ENCODE measurements at places on chromosomes 13 and 19.

DNA sequence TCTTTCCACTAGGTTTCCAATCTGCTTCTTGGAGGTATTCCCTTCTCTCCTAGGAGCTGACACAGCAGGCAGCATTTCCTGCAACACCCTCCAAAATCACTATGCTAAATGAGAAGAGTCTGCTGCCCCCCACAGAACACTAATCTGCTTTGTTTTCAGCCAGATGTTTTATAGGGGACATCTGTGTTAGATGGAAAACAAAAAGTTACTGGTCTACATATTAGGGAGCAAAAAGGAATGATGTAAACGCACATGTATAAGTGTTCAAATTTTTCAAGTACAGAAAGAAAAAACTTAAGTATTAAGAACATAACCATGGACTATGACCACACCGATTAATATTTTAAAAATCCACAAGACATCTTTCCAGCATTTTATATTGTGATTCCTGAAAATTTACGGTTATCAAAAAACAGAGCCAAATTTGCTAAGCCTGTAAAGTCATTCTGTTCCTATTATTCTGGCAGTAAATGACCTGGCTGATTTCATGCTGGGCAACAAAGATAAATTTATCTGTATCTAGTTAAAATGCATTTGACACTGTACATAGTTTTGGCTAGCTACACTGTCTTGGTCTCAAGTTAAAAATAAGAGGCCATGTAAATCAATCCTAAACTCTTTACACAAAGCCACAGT, 63.3 kb downstream of the DCLK1 start:
- no peak for DNase-seq

DNA sequence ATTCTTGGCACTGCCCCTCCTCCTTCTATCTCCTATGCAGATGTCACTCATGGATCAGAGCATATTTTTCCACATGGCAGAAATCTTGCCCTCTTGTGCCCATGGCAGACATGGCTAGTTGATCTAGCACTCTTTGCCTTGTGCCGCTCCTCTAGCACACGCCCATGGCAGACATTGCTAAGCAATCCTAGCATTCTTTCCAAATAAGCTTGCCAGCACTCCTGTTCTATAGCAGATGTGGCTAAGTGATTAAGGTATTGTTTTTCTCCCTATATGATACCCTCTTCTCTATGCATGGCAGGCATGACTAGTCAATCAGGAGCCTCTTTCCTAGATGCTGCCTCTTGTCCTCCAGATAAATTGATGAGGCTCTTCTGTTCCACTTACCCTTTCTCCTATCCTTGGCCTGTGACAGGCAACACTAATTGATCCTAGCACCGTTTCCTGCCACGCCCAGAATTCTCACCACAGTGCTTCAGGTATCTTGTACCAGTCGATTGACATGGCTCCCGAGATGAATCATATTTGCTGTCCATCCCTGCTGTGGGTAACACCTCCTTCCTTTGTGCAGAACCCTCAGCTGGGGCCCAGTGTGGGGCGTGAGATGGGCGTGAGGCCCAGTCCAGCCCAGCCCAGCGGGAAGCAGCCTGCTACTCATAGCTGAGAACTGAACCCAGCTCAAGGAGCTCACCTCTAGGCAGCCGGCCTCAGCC, 26.9 kb downstream of the TMED1 start:
- DNase-seq, result no peak

DNA sequence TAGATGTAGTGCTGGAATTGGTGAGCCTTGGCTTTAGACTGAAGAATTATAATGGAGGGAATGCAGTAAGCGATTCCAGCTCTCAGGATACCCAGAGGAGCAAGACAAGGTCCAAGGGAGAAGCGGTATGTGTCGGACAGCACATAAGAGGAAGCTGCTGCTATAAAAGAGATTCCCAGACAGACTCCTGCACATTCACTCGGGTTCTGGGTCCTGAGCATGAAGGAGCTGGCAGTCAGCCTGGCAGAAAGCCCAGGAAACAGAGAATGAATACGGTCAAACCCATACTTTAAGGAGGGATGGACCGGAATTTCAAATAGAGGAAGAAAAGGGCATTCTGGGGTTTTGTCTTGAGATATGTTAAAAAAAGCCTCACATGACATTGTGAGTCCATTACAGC, 308.3 kb downstream of the DNAJC15 start:
- no peak for DNase-seq

DNA sequence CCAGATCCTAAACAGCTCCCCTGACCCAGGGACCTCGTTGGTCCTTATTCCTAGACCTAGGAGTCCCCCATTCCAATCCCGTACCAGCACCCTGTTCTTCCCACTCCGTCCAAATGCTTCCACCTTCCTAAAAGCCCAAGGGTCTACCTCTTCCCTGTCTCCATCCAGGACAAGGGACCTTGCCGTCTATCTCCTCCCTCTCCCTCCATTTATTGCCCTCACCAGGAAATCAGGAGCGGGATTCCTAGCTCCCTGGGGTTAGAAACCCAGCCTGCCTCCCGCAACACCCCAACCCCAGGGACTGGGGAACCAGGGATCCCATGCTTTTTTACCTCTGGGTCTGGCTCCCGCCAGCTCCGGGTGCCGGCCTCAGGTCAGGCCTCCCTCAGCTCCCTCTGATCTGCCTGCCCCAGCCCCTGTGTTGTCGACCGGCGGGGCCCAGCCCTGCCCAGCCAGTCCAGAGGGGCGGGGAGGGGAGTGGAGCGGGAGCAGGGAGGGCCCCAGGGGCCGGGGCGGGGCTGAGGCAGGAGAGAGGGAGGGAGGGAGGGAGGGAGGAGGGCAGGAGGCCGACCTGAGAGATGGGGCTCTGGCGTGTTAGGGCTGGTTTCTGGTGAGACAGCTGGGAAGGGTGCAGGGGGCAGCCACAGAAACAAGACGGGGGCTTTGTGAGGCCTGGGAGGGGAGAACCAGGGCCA, at the start of gene B3GNT8:
TSS of gene B3GNT8 (minus strand) at position 423 of the 695 bp plus-strand sequence. CDS start 596 bp downstream, outside the sequence.
- DNase-seq, result no peak

DNA sequence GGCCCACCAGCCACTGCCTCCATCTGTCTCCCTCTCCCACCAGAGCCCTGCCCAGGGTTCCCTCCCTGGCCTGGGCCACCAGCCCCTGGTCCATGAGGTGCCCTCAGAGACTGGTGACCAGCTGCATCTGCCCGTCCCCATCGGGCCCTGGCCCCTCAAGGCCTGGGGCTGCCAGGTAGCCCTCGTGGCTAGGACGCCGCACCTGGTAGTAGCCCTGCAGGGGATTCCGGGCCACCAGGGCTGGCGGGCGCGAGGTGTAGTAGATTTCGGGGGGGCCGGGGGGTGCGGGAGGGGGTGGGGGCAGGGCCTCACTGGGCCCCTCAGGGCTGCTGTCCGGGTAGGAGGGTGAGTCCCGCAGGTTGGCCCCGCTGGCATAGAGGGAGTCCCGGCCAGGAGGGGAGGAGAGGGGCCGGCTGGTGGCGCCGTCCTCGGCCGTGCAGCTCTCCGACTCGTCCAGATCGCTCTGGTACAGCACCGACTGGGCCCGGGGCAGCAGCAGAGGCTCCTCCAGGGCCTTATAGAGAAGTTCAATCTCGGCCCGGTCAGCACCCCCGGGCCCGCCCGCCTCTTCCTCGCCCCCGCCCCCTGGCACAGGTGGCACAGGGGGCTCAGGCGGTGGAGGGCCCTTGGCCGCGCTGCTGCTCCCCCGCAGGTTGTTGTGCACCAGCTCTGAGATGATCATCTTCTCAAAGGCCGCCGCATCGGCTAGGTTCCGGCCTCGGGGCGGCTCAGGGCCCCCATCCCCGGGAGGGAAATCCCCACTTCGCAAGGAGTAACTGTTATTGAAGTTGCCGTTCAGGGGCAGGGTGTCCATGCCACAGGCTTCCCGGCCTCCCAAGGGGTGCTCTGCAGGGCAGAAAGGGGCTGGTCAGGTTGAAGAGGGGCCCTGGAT, 14.6 kb upstream of the ASF1B start:
- no peak for DNase-seq

- DNase-seq, result no peak
Observed at GRCh38 chr13:47433461-47434005, 536.7 kb upstream of the HTR2A start.

DNA sequence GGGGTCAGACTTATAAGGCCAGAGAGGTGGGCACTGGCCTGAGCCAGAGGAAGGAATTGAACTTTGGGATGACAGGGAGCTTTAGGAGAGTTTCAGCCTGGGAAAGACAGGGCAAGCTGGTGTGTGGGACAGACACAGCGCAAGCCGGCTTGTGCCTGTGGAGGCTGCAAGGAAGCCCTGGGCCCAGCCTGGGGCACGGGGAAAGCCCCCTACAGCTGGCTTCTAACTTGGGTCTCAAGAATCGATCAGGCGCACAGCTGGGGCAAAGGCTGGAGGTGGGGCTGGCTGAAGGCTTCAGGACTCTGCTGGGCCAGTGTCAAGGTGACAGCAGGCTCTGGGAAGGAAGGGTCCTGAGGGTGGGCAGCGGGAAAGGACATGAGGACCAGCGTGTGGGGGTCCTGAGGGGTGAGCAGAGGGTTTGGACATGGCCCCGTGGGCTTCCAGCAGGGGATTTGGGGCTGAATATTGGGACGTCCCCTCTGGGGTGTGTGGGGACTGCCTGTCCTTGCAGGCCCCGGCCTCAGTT, 3.0 kb downstream of the PTOV1 start:
- no peak for DNase-seq

DNA sequence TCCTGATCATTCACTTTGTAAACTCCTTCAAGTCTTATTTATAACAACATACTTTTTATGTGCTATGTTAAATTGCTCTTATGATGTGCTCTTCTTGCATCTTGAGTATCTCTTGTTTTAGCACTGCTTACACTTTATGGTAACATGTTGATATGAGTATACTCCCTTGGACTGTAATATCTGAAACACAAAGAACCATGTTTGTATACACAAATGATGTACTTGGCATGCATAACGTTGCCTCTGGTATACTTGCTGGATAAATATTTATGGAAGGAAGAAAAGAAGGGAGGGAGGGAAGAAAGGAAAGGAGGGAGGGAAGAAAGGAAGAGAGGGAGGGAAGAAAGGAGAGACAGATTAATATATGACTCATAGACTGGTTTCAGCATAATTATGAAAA, 333.2 kb downstream of the PCDH9 start:
- DNase-seq, result no peak

DNA sequence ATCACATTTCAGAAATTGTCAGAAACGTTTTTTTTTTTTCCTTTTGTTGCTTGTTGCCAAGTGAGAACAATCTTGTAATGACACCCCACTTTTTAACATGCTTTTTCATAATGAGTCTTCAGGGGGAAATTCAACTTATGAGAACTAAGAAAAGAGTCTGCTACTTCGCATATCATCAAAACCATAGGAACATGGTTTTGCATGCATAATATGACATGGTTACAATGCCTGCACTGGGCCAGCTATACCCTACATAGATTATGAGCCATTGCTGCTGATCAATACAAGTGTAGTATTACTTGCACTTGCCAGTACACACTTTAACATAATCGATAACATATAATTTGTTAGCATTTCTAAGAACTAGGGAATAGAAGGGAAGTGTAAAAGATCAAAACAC, 191.0 kb upstream of the NBEA start:
- no peak for DNase-seq

DNA sequence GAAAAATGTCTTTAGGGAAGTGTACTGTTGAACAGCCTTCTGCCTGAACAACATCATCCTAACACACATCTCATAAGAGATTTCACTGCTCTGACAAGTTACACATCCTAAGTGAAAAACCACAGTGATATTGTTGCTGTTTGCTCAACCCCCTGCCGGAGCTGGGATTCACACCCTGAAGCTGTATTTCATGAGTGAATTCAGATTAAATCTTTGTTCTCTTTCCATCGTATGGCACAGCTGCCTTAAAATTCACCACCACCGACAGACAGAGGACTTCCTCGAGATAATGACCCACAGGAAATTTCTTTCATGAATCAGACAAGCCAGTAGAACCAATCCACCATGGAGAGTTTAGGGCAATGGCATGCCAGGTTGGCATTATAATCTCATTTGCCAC, 280.8 kb downstream of the DCT start:
- DNase-seq, result no peak

DNA sequence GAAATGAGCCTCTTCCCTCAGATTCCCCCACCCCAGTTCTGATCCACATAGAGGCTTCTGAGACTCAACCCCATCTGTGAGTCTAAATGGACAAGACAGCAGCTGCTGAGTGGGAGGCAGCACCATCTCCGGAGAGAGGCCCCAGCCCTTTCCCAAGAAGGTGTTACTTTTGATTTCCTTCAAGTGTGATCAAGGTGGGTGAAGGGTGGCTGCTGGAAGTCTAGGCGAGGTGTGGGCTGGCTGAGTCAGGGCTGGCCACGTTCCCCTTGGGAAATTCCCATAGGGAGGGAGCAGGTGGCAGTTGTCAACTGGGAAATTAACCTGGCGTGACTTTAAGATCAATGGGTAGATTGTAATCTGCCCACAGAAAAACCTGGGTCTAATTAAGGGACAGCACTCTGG, 148.0 kb downstream of the FOXO1 start:
- no peak for DNase-seq

DNA sequence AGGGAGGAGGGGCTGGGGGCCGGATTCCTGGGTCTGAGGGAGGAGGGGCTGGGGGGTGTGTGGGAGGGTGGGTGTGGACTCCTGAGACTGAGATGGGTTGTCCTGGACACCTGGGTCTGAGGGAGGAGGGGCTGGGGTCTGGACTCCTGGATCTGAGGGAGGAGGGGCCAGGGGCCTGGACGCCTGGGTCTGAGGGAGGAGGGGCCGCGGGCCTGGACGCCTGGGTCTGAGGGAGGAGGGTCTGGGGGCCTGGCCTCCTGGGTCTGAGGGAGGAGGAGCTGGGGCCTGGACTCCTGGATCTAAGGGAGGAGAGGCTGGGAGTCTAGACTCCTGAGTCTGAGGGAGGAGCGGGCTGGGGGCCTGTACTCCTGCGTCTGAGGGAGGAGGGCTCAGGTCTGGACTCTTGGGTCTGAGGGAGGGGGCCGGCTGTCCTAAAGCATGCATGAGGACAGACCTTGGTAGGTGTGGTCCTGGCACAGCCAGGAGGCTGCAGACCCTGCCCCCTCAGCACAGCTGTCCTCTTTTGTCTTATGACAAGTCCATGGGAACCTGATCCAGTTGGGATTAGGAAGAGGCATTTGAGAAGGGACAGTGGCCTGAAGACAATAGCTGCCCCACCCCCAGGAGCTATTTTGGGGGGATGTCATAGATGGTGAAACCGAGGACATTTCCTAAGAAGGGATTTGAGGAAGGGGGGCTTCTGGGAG, 1.3 kb downstream of the TNNT1 start:
- DNase-seq, result no peak

DNA sequence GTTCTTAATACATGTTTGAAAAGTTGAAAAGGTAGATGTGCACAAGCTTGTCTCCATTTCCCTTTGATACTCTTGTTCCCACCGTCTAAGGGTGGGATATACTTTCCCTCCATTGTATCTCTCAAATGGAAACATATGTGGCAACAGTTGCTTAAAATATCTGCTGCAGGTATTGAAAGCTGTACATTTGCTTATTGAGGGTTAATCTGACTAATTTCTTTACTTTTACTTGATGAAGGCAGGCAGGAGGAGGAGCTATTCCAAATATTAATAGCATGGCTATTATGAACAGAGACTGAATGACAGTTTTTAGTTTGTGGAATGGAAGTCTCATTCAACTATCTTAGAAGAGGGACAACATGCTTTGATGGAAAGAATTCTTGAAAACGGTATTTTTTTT, 103.8 kb downstream of the SLC10A2 start:
- no peak for DNase-seq

- DNase-seq, result no peak
Observed at GRCh38 chr13:81406639-81407292, 1065.8 kb upstream of the SPRY2 start.

GRCh38 chr13:49776871-49777270, 15.6 kb downstream of the KPNA3 start:
- no peak for DNase-seq

- no peak for DNase-seq
Observed at GRCh38 chr19:18737337-18737953, 53.7 kb downstream of the COMP start.

GRCh38 chr13:35190241-35190640, 248.2 kb downstream of the NBEA start:
- no peak for DNase-seq

Data from germinal center (tissue), 1 donor.